ENCODE measurements at places on chromosomes 6 and 20.

DNA sequence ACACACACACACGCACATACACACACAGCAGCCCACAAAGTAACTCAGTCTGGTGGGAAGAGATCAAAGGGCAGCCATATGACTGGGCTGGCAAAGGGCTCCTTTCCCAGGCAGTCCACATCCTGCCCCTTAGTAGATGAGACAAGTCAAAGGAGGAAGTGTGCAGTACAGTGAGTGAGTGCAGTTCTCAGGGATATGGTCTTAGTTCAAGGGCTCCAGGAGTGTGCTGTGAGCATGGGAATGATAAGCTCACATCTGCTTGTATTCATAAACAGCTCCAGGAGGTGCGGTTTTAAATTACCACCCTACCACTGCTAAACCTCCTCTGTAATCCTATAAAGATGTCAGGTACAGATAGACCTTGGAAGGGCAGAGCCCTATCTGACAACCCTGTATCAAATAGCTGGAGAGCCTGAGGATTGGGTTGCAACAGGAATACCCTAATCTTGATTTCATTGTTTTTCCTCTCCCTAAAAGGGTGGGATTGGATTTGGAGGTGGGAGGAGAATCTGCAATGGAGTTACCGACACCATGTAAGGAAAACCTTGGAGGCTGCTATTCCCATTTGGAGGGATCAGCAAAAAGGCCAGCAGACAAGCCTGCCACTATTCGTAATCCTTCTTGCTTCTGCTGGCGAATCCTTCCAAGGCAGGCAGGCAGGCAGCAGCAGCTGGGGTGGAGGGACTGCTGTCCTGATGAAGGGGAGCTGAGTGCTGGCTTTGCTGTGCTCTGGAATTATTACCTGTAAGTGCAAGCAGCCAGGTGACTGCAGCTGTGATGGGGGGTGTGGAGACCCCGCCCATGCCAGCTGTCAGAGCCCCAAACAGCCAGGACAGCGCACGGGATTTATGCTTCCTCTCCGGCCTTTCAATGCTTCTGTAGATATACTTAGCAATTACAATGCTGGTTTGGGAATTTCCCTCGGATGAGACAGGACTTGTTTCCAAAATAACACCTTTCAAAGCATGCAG is 342.7 kb downstream of the PRL start:
- no peak overlapping the region for H3K27ac ChIP-seq
- H3K36me3 ChIP-seq = no peaks in the 10 kb centered on the region
- peaks cover 9% of the 10 kb centered on the region for H3K4me1 ChIP-seq
- DNase-seq = peak; percentile 8
- H3K4me3 ChIP-seq = no peak overlapping the region

- no peaks in the 10 kb centered on the region for H3K27me3 ChIP-seq
- H3K36me3 ChIP-seq = peaks cover 21% of the 10 kb centered on the region
- H3K4me3 ChIP-seq = no peak overlapping the region
- H3K4me1 ChIP-seq = no peaks in the 10 kb centered on the region
Observed at GRCh38 chr20:34083137-34083536, 28.9 kb downstream of the EIF2S2 start.

- peaks cover 33% of the 10 kb centered on the region for H3K4me1 ChIP-seq
- H3K4me3 ChIP-seq = no peak overlapping the region
- no peaks in the 10 kb centered on the region for H3K36me3 ChIP-seq
- H3K27me3 ChIP-seq = peaks cover 11% of the 10 kb centered on the region
- H3K27ac ChIP-seq = no peak overlapping the region
Observed at GRCh38 chr6:40392589-40392988, 194.6 kb downstream of the LRFN2 start.

DNA sequence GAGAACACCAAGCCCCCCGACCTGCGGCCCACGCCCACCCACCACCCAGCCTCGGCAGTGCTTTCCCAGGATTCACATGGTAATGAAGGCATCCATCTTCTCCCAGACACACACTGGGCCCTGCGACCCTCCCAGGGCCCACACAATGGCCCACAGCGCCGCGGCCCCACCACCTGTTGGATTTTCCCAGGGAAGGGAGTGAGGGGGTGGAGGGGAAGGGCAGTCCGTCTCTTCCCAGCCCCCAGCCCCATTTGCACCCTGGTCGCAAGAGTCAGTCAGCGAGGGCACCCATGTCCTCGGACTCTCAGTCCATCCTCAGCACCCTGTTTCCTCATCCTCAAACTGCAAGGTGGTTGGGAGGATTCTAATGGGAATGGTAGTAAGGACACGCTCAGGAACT is 23.7 kb upstream of the ID1 start:
- peaks cover 5% of the 10 kb centered on the region for H3K4me1 ChIP-seq
- H3K27me3 ChIP-seq = peaks cover 9% of the 10 kb centered on the region
- H3K36me3 ChIP-seq = no peaks in the 10 kb centered on the region
- no peak overlapping the region for H3K27ac ChIP-seq
- H3K4me3 ChIP-seq = no peak overlapping the region
- no peak for DNase-seq

GRCh38 chr6:40555092-40555491 is 32.1 kb downstream of the LRFN2 start:
- H3K4me3 ChIP-seq = no peak overlapping the region
- no peaks in the 10 kb centered on the region for H3K4me1 ChIP-seq
- H3K27ac ChIP-seq = no peak overlapping the region
- H3K36me3 ChIP-seq = no peaks in the 10 kb centered on the region

DNA sequence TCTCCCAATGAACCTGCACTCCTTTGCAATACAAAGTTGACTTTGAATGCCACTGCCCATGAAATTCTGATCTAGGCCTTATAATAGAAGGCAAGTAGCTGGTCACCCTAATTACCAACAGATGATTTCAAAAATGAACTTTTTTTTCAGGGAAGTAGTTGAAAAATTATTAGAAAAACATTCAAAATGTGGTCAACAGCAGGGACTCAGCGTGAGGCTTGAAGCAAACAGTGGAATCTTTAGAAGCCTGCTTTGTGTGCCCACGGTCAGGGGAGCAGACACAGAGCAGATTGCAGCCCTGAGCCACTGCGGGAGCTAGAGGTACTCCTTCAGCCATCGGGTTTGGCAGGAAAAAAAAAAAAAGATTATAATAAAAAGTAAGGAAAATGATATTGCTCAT is 87.1 kb upstream of the HEY2 start:
- H3K27me3 ChIP-seq = no peaks in the 10 kb centered on the region
- no peak for DNase-seq
- no peak overlapping the region for H3K27ac ChIP-seq
- H3K36me3 ChIP-seq = no peaks in the 10 kb centered on the region
- no peak overlapping the region for H3K4me3 ChIP-seq

All from activated naive CD4-positive, alpha-beta T cell treated with anti-CD3 and anti-CD28 coated beads for 36 hours (primary cell).